Body of pancreas (tissue), 4 donors: ENCODE measurements at places on chromosomes 3 and 15.
A peak's percentile ranks its signal among the peaks of the same experiment; 100 is the strongest.

DNA sequence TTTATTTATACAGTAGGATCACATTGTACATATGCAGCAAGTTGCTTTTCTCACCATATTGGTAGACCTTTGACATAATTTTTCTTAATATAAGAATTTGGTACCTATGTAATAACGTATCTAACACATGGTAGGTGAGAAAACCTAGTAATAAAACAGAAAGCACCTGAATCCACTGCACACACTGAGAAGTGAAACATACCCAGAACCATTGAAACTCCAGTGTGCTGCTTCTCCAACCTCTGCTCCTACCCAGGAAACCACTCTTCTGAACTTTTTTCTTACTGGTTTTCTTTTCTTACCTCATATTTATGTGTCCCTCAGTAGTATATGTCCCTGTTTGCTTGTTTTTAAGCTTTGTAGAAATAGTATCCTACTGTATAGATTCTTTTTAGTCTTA lies 293.0 kb downstream of the UBE2E2 start:
- DNase-seq, result no peak

DNA sequence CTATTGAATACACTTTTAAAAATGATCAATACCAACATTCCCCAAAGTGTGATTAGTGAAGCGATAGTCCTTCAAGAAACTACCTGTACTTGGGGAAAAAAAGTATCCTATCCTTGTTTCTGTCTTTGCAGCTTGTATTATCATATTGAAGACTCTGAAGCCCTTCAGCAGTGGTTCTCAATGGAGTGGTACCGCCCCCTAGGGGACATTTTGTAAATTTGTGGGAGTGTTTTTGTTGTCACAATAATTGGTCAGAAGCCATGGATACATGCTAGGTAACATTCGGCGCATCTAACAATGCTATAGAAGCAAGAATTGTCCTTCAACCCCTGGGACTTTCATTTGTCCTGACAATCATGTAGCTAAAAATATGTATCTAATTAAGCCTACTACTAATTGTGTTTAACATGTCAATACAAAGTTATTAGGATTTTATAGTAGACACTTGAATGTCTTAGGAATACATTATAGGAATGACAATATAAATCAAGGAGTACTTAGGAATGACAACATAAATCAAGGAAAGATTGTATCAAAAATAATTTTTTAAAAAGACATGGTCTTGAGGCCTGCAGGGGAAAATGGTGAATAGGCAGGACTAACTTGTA lies 53.7 kb downstream of the NMD3 start:
- peak; percentile 27 for DNase-seq

DNA sequence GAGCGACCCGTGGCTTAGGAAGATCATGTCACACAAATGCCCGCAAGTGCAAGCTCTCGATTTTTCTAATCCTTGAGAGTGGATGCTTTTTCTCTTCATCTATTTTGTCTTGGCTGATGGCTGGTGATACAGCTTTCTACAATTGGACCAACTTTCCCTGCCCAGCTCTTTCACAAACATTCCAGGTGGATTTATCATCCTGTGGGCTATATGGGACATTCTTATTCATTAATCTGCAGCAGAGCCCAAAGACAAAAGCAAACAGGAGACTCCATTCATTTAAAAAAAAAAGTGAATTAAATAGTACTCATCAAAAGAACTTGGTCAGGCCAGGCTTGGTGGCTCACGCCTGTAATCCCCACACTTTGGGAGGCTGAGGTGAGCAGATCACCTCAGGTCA lies 14.2 kb upstream of the TSEN2 start:
- no peak for DNase-seq

DNA sequence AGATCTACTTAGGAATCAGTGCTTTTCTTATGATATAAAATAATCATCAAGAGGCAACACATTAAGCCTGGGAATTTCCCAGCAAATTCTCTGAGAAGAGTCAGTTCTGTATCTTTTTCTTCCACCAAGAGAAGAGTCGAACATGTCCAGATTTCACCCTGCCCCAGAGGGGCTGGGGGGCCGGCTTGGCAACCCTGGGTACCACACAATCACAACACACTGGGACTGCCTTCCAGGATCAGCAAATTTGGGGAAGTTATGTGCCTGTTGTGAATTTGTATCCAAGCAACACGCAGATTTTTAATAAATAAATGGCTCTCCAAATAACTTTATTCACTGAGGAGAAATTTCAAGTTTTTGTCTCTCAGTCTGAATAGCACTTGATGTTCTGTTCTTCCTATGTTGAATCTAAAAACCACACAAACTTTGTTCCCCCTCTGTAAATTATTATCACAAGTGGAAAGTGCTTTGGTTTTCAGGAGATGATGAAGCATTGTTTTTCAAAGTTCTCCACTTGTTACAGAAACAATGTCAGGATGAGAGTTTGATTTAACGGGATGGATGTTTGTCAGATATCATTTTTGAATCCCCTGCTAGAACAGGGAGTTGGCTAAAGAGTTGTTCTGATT lies 357.2 kb downstream of the ZNF385D start:
- no peak for DNase-seq

DNA sequence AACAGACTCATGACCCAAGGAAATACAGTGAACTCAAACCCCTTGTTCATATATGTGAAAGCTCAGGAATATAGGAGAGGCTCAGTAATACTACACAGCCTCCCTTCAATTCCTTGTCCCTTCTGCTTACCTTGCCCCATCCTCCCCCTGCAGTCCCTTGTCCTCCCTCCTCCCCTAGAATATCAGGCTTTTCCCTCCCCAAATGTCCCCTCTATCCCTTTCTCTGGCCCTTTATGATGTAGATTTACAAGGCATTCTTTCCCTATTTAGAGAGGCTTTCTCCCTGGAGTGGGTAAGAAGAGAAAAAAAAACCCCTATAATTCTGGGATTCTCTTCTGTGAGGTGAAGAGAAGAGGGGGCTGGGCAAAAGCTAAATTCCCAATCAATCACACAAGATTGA lies 64.9 kb upstream of the KBTBD8 start:
- DNase-seq, result no peak

DNA sequence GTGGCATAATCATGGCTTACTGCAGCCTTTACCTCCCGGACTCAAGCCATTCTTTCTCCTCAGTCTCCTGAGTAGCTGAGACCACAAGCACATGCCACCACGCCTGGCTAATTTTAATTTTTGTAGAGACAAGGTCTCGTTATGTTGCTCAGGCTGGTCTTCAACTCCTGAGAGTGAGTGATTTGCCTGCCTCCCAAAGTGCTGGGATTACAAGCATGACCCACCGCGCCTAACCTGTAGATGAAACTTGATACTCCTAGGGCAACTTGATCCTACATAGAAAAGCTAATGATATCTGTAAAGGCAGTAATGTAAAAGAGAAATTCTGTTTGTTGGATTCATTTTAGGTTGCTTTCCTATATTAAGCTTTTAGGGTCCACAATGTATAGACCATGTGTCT lies 391.9 kb upstream of the THRB start:
- DNase-seq, result no peak

DNA sequence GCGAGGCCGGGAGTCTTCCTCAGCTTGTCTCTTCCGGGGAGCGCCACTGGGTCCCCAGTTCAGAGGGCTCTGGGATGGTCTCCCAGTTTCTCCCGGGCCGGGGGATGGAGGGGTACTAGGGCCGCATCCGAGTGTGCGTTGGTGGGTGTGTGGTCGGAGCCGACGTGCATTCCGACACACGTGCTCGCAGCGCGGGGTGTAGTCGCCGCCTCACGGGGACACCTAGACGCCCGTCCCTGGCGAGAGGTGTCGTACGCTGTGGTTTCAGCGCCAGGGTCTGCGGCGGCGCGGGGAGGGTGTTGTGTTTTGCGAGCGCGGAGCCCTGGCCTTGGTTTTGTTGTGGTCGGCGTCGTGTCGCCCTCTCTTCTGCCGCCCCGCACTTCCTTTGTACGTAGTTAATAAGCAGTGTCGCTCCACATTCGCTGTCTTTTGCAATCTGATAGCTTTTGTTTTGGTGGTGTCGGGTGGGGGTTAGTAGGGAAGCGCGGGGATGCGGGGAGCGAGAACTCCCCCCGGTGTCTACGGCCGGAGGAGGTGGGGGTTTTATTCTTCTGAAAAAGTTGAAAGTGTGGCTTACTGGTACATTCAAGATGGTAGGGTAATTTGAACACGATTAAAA lies 2.2 kb downstream of the IGF1R start:
- peak; percentile 51 for DNase-seq

GRCh38 chr3:159881828-159882309 lies 106.8 kb upstream of the IL12A start:
- DNase-seq, result no peak

- no peak for DNase-seq
These were observed 4.6 kb downstream of the PARP3 start for GRCh38 chr3:51946796-51947195.

DNA sequence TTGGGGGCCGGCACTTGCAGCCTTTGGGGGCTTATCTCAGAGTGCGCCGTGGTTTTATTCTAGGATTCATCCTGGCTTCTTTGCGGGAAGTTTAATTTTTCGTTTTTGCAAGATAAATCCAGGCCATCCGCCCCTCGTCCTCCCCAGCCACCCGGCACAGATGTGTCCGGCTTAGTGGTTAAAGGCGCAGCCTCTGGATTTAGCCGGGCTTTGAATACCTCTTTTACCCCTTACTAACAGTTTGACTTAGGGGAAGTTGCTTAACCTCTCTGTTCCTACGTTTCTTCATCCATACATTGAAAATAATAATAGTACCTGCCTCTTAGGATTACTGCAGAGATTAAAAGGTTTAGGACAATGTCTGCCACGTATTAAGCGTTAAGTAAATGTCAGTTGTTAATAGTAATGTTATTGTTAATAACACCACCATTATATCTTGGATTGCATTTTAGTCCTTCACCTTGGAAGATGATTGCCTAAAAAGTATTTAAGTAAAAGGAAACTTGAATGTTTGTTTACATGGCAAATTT lies 714 bp downstream of the ECT2 start:
- DNase-seq, result no peak

DNA sequence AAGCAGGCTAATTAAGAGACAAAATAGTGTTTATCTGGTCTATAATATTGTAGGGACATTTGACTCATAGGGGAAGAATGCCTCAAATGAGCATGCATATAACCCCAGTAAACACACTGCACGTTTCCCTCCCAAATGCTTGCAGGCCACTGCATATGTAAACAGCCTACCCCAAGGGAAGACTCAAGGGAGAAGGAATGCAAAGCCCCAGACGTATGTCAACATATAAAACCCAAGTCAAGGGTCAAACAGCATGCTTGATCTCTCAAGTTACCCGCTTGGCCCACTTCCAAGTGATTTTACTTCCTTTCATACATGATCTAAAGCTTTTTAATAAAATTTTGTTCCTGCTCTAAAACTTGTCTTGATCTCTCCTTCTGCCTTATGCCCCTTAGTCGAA lies 1090.0 kb downstream of the OTOL1 start:
- DNase-seq, result no peak

- no peak for DNase-seq
These were observed 37.3 kb upstream of the CMTM7 start for GRCh38 chr3:32354362-32354778.
